LoVo (cell line): ENCODE measurements at places on chromosomes 6 and 20.

DNA sequence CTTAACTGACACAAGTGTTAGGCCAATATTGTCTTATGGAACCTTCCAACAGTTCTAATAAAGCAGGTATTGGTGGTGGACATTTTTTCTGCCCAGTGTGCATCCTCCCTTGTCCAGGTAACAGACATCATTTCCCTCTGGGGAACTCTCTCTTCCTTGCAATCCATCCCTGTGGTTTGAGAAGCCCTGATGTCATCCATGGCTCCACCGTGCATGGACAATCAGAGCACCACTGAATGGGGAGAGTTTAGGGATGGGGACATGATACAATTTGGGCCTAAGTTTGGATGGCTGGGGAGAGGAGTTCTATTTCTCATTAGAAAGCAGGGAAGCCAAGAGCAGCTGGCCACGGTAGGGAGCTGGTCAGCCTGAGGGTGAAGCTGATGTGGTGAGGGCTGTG is 60.2 kb upstream of the ZFP64 start:
- DNase-seq, result no peak

- DNase-seq, result no peak
Observed at GRCh38 chr6:123363912-123364311, 272.8 kb downstream of the TRDN start.

DNA sequence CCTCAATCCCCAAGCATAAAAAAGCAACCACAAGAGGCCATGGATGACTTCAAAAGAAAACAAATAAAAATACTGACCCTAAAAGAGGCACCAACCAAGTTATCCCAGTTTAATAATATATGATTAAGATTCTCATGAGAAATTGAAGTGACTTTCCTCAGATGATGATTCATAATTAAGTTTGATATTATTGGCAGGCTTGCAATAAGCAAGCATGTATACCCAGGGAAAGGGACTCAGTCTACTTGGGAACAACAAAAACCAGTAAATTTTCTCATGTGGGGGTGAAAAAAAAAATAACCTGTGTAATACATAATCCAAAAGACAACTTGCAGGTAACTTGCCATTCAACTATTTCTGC is 19.6 kb downstream of the JAG1 start:
- no peak for DNase-seq

GRCh38 chr6:34496103-34496685 is 30.3 kb downstream of the PACSIN1 start:
- no peak for DNase-seq

- peak; percentile 33 for DNase-seq
Observed at GRCh38 chr6:12150812-12151432, 138.8 kb downstream of the HIVEP1 start.
